ENCODE measurements at places on chromosomes 4 and X.

- no peak for DNase-seq
Observed at GRCh38 chrX:39477762-39478120, 620.0 kb downstream of the BCOR start.

DNA sequence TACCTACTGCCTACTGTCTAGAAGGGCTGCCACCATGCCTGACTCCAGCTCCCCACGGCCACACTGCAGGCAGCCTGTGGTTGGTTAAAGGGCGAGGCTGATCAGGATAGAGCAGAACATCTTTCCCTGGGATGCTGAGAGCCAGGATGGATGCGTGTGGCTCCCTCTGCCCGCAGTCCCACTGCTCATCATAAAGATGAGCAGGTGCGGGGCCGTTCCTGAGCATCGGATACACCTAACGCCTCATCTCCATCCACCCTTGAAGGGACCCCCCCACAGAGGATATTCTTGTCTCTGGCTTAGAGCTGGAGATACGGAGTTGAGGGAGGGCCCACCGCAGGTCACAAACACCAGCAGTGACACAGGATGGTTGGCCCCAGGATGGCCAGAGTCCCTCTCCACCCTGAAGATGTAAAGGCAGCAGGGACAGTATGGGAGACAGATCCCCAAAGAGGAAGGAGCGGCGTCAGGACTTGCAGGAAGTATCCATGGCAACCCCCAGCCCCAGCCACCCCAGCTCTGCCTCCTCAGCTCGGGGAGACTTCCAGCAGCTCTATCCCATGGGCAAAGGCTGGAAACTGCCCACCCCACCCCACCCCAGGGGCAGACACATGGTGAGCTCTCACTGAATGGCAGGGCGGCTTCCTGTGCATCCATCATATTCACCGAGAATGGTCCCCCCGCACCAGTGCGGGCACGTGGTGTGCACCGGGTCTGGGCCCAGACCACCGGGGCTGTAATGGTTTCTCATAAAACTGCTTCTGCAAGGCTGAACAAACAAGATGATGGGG lies 19.3 kb downstream of the PPP2R2C start:
- no peak for DNase-seq

DNA sequence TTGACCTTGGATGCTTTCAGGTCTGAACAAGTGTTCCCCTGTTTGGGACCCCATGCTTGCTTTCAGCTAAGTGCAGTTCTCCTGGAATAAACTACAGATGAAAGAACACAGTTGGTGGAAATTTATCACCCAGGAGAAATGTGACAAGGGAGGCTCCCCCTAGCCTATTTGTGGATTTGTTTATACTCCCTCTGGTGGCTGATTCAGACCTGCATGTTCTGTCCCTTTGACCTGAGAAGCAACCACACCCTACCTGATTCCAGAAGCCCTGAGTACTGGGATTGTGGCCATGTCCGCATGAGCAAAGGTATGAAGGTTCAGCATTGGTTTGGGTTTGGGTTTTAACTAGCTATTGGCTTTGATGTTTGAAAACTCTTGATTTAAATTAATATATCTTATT lies 440.9 kb downstream of the MID1IP1 start:
- no peak for DNase-seq

DNA sequence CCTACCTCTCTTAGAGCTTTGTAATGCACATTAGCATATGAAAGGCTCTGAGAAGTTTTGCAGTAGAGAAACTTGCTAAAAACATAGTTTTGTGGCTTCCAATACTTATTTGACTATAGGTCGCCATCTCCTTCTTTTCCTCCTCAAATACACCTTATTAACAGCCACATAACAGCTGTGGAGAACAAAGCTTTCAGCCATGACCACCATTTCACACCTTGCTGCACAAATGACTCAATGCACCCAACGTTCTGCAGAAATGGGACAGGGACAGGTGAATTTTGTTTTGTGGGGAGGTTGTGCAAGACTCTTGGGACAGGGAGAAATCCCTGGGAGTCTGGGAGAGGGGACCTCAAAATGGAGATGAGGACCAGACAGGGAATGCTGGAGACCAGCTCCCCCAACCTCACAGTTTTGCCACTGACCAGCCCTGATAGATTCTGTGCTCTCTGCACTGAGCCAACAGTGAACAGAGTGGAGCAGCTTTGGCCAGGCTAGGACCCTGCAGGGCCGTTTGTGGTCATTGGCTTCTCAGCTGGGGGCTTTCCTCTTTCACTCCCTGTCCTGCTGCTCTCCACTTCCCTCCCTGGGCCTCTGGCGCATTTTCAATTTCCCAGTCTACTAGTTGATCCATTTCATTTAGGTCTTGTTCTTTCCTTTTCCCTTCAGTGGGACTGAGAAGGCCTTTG lies 16.6 kb downstream of the FRMPD3 start:
- DNase-seq: no peak

DNA sequence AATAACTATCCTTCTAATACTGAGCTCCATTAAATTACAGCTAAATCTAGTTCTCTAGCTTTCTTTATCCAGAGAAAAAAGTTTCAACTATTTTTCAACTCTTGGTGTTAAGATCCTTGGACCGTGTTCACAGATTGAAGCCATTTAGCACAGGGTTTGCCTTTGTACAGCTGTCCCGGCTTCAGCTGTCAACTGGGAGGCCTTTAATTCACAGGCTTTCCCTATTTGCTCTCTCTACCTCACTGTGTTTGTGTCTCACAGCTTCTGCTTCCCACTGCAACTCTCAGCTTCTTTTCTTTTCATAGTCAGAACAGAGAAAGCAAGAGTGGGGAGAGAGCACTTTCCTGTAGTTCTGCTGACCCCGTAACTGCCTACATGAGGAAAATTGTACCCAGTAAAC lies 76.9 kb upstream of the SMAD1 start:
- DNase-seq: no peak

- no peak for DNase-seq
Observed at GRCh38 chrX:3216581-3217180, 129.8 kb downstream of the MXRA5 start.

- no peak for DNase-seq
Observed at GRCh38 chr4:105838082-105838481, 57.2 kb upstream of the NPNT start.

GRCh38 chr4:7389719-7390118 lies 45.0 kb downstream of the PSAPL1 start:
- DNase-seq: no peak

DNA sequence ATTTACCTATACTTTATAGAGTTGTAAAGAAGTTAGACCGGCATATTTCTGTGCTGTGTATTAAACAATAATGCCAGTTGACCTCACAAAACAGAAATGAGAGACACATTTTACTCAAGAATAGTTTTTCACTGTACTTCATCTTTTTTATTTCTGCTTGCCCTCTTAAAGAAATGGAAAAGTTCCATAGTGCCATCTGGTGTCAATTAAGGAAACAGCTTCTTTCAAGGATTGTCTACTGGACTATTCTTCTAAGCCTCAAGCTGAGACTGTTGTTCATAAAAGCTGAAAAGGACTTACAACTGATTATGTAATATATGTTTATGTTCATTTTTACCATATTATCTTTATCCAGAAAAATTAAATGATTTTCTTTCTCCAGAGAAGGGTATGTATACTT lies 1523.7 kb downstream of the ARAP2 start:
- DNase-seq: peak; percentile 8

DNA sequence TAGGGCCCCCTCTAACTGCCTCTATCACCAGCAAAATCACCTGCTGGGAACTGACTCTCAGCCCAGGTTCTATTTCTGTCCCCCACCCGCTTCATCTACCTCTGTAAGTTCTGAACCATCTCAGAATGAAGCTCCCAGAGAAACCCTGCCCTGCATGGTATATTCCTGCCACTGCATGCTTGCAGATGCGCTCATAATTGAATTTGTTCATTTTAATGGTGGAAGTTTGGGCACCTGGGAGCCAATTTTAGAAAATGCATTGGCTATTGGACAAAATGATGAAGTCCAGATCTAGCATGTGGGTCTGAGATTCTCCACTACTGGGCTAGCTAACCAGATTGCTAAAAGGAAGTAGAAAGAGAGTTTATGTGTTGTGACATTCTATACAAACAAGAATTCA lies 28.6 kb upstream of the SLC10A4 start:
- no peak for DNase-seq

DNA sequence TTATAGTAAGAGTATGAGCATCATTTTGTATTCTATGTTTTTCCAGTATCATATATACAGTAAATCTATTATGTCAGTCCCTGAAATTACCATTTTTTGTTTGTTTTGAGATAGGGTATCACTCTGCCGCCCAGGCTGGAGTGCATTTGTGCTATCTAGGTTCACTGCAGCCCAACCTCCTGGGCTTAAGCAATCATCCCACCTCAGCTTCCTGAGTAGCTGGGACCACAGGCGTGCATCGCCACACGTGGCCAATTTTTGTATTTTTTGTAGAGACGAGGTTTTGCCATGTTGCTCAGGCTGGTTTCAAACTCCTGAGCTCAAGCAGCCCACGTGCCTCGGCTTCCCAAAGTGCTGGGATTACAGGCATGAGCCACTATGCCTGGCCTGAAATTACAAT lies 85.6 kb downstream of the ZNF330 start:
- no peak for DNase-seq

DNA sequence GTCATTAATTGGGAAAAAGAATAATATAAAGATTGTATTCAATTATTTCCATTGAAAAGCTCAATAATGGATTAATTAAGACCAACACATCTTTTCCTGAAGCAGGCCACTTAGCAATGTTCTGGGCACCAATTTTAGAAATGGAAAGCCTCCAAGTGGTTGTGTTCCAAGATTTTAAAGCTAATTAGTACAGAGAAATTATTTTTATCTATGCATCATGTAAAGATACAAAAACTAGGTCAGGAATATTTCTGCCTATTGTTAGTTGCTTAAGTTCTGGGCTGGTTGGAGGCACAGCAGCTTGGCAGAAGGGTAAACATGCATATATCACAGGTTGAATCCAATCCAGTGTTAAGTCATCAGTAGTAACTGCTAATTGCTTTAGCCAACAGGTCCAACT lies 101.9 kb downstream of the RASL11B start:
- DNase-seq: no peak

DNA sequence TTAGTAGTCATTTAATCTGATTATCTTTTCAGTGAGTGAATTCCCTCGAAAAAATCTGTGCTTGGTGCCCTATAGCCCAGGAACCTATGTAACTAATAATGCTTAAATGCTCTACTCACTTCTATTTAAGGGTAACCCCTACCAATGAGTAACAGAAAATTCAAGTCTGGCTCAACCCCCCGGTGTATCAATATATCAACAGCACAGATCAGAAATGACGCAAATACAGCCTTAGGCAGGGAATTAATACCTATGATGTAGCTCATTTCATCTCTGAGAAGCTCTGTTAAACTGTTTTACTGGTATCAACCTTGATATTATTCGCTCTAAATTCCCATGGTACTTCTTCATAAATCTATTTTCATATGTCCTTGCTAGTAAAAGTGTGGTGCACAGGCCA lies 28.6 kb downstream of the PDGFC start:
- no peak for DNase-seq

DNA sequence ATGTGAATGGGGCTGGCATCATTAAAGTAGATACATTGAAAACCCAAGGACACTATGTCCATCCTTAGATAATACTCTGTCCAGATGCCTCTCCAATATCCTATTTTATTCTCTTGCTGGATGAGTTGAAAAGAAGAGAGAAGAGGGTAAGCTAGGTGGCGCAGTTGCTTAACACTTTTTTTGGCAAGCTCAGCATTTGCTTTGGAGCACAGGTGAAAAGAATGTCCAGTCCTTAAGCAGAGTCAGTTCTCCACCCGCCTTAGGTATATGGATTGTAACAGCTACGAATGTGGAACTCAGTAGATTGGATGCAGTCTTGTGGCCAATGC lies 208.4 kb downstream of the NWD2 start:
- DNase-seq: peak; percentile 39

DNA sequence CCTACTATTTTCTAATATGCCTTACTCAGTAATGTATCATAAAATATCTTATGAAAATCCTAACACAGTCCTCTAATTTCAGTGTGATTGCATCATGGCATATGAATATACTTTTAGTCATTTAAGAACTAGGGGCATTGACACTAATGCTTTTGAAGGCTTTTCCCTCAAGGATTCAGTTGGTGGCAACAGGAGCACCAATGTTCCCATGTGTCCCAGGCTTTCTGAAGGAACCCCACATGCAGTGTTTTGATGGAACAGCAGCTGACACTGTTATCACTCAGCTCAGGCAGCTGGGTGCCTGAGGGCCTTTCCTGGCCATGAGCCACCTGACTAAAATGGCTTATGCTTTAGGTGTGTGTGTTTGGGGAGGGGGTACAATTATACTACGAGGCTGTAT lies 348.3 kb downstream of the ARHGAP24 start:
- DNase-seq: no peak

DNA sequence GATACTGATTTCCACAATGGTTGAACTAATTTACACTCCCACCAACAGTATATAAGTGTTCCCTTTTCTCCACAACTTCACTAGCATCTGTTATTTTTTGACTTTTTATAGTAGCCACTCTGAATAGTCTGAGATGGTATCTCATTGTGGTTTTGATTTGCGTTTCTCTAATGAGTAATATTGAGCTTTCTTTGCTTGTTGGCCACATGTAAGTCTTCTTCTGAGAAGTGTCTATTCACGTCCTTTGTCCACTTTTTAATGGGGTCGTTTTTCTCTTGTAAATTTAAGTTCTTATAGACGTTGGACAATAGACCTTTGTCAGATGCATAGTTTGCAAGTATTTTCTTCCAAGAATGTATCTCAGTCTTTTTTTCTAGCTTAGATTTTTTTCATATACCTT lies 10.0 kb downstream of the FBXW7 start:
- DNase-seq: no peak

DNA sequence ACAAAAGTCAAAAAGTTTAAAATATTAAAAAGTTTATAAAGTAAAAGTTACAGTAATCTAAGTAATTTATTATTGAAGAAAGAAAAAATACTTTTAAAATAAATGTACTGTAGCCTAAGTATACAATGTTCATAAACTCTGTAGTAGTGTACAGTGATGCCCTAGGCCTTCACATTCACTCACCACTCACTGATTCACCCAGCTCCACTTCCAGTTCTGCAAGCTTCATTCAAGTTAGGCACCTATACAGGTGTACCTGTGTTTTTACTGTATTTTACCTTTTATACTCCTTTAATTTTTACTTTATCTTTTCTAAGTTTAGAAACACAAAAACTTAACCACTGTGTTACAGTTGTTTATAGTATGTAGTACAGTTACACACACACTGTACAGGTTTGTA lies 40.1 kb upstream of the AGA start:
- DNase-seq: no peak

- DNase-seq: no peak
Observed at GRCh38 chr4:81471298-81471587, 464 bp downstream of the RASGEF1B start.

- no peak for DNase-seq
Observed at GRCh38 chr4:137681081-137681480, 148.8 kb upstream of the PCDH18 start.

DNA sequence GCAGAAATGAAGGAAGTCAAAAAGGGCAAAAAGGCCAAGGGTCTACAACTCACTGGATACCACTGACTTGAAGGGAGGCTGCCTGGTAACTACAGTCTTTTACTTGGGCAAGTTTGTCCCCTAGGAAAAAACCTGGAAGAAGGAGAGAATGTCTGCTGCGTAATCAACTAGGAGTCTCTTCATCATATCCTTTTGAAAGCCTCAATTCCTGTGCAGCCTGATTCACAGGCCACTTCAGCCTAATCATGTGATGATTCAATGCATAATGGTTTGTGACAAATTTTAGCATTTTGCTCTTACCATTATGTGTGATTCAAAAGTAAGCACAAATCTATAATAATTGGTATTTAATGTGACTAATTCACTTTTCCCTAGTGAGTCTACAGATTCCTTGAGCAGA lies 273.6 kb downstream of the FRMPD4 start:
- peak; percentile 6 for DNase-seq

All from HFFc6 (cell line).